SK-MEL-5 (cell line): ENCODE measurements at places on chromosomes 6 and 20. TPM values are rescaled to one million over a fixed set of nuclear protein-coding genes. Genes with fewer than 3 reads are reported as not detected.

- no peak for DNase-seq
Observed at GRCh38 chr6:27870291-27870870, 41.8 kb downstream of the OR2B2 start.

DNA sequence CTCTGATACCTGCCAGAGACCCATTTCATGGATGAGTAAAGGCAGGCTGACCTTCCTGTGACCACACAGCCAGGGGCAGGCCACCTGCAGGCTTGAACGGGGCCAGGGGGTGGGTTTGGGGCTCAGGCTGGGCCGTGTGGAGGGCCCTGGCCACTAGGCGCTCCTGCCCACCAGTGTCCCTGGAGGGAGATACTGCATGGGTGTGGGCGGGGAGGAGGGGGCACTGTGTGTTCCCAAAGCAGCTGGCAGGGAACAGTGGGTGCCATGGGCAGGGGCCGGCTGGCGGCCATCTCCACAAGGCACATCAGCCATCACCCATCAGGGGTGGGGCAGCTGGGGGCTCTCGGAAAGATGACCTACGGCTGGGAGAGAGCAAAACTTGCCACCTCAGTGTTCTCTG, 15.4 kb downstream of the SRC start:
- no peak for DNase-seq

GRCh38 chr20:18466894-18467730, at the start of the genes DZANK1 and POLR3F:
DZANK1 (minus strand) TSS chr20:18467030; CDS start chr20:18465358, 1,672 bp downstream.
POLR3F (plus strand) TSS chr20:18467390; CDS start chr20:18467507, 117 bp downstream.
- peak; percentile 97 for DNase-seq

DNA sequence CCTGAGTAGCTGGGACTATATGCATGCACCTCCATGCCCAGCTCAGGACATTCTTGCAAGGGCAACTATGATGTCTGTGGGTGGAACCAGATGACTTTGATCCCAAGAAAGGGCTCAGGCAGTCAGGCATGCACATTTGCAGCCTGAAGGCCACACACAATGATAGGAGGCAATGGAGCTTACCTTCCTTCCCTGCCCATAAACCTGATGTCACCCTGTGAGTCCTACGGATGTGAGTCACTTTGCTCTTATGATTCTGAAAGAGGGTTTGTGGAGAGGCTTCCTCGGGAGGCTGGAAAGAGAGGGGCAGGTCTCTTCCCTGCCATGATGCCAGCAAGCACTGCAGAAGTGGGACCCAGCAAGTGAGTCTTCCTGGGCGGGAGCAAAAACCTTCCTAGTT, 202.4 kb downstream of the LY86 start:
- DNase-seq = no peak

- DNase-seq = no peak
Observed at GRCh38 chr20:11366660-11367059, 551.0 kb upstream of the BTBD3 start.

DNA sequence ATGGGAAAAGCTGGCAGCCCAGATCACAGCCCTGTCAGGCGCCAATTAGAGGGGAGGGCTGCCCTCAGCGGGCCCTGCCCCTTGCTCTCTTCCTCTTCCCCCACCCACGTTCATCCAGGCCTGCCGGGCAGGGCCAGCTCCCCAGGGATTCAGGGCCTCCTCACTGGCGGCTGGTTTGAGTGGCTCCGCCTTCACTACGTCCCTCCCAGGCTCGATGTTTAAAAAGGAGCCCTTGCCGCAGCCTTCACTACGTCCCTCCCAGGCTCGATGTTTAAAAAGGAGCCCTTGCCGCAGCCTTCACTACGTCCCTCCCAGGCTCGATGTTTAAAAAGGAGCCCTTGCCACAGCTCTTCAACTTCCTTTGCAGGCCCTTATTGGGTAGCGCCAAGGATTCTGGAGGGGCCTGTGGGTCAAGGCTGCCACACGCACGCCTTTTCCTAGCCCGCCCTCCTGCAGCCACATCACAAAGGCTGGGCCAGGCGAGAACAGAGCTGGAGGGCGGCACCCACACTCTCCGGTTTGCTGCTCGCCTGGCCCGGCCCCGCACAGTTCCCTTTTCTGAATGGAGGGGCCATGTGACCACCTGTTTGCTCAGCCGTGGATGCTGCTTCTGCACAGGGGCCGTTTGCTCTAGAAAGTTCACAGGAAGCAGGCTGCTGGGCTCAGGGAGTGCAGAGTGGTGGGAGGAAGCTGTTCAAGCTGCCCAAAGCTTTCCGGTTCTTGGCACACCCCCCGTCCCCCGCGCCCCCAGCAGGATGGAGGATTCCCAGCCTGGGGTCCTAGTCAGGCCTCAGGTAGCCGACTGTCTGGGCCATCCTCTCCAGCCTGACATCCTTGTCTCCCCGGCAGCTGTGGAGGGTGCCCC, 1.6 kb downstream of the SLC17A9 start:
- DNase-seq = no peak

DNA sequence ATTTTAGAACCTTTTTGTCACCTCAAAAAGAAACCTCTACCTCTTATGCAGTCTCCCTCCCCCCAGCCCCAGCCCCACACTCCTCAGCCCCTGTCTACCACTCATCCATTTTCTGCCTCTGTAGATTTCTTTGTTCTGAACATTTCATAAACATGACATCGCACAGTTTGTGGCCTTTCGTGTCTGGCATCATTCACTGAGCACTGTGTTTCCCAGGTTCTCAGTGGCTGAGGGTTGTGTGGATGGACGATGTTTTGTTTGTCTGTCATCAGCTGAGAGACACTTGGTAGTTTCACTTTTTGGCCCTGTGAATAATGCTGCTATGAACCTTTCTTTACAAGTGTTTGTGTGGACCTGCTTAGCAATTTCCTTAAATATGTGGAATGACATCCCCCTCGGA, 64.5 kb downstream of the FAM120B start:
- DNase-seq = no peak

GRCh38 chr6:126075335-126076071, 89.2 kb downstream of the TRMT11 start:
- DNase-seq = no peak

DNA sequence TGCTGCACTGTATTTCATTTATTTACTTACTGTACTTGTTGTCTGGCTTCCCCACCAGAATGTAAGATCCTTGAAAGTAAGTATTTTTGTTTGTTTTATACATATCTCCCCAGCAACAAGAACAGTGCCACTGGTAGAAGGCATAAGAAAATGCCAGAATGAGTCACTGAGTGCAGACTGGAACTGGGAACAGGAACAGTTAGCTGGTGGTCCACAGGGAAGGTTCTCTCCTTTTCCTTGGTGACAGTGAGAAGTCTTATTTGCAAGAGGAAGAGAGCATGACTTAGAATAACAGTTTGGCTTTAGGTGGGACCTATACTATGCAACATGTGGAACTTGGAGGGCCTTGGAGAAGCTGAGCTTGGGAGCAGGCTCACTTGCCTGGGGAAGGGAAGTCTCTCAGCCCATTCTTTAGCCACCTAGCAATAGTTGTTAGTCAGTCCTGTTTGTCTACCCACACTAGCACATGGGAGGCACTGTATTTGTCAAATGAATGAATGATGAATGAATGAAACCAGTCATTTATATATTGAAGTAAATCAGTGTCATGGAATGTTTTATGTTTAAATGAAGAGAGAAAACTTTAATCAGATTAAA, 203.5 kb downstream of the KCNQ5 start:
- DNase-seq = no peak

DNA sequence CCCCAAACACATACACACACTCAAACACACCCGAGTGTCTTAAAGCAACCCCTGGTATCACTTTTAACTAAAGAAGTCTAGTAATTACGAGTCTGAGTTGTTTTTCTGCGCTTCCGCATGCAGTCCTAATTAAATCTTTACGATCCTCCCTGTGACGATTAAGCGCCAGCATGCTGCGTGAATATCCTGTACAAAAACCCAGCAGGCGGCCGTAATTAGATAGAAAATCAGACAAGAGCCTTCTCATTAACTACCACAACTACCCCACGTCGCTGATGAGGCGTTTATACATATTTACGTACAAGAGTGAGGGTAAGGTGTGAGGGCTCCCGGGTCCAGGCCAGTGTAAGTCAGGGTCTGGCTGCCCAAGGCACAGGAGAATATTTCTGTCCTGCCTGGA, 8.1 kb downstream of the TFAP2B start:
- no peak for DNase-seq

DNA sequence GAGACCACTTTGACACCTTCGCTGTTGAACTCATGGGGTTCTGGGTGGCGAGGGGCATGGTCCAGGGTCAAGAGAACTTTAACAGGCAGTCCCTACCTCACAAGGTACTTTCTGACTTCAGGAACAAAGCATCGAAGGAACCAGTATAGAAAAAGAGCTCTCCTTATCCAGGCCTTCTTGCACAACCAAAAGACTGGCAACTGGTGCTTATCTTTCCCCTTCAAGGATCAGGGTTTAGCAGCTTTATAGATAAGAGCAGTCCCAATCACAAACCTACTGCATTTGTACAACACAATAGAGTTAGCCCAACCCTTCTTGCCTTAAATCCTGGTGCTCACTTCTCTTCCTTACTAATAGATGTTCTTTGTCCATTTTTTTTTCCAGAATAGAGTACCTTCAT, 116.3 kb downstream of the SNX5 start:
- no peak for DNase-seq

The LPA gene
- total RNA-seq = not detected in 2 replicates

The PARD6B gene
- total RNA-seq = 4.8 and 5.9 TPM in 2 replicates

The SLC52A3 gene
- total RNA-seq = 0.03 and 0.11 TPM in 2 replicates

The BCAS1 gene
- total RNA-seq = 0.13 TPM in 1 of 2 replicates, not detected in the other

The ZBTB12 gene
- total RNA-seq = 1.3 and 2.2 TPM in 2 replicates
